ENCODE measurements at places on chromosomes 6 and 20.

DNA sequence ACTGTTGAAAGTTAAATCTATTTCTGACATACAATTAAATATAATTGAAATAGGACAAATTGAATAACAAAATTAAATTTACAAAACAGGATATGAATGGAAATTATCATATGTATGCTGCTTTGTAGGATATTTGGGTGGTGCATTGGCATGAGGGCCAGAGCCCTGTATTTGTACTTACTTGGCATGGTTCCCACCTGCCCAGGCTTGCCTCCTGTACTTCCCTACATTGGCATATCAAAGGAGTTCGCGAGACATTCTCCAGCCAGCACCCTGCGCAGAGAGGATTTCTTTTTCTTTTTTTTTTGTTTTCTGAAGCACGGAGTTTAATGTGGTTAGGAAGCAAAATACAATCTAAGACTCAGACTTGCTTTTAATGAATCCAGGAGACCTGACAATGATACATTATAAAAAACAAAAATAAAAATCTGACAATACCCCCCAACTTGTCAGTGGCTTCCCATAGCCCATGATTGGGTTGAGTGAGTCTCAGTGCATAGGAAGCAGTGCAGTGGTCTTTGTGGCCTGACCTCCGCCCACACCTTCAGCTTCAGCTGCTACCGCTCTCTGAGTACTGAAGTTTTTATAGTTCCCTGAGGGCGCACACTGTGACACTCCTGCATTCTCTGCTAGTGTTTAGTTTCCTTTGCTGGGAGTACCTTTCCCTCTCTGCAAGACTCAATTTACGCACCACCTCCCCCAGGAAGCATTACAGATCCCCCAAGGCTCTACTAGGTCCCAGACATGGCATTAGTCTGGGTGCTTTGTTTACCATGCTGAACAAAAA lies 440.8 kb downstream of the UTRN start:
- DNase-seq = no peak

- no peak for DNase-seq
Observed at GRCh38 chr6:109977791-109978173, 329 bp upstream of the GPR6 start.

DNA sequence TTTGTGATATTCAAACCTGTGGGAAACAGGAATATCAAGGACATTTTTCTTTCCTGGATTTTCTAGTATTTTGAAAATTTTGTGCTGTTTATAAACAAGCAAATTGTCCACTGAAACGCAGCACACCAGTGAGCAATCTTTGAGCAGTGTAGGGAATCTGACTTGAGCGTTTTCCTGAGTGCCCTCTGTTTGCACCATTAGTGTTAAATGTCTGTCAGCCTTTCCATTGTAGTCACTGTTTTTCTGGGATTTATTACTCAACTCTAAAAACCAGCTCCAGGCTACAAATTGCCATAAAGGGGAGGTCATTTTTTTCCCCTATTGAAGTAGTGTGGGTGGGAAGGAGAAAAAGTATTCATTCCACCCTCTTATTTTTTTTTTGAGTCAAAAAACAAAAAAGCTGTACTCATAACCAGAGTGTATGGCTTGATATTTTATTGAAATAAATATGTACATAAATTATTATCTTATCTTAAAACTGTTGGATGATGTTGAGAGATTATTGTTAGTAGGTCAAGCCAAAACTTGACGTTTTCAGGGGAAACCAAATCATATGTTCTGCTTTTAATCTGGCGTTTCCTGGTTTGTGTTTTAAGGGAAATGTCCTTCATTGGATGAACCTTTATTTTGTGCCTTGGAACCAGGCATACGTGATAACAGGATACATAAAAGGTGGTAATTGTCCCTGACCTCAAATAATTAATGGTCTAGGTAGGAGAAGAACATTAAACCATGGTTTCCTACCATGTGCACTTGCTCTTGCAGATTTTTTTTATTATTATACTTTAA lies 51.8 kb downstream of the TSHZ2 start:
- DNase-seq = no peak

- no peak for DNase-seq
Observed at GRCh38 chr6:24093381-24093780, 32.6 kb upstream of the NRSN1 start.

DNA sequence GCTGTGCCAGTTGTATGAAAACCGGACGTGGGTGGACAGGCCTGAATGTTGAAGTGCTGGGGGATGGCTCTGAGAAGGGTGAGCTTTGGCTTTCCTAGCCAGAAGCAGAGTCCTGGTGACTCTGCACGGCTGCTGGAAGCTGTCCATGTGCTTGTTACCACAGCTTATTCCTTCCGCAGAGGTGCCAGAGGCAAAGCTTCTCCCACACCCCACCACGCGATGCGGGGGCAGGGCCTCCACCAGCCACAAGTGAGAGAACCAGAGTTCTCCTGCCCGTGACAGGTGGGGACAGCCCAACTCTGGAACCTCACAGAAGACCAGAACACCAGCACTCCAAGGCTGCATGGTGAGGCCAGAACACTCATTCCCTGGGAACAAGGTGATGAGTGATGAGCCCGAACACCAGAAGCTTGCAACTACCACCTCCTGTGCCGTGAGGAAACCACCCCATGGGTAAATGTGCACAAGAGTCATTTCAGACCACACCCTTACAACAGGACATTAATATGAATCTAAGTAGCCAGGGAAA lies 36.7 kb downstream of the JAG1 start:
- DNase-seq = no peak

- no peak for DNase-seq
Observed at GRCh38 chr6:4282926-4283325, 147.6 kb upstream of the ECI2 start.

DNA sequence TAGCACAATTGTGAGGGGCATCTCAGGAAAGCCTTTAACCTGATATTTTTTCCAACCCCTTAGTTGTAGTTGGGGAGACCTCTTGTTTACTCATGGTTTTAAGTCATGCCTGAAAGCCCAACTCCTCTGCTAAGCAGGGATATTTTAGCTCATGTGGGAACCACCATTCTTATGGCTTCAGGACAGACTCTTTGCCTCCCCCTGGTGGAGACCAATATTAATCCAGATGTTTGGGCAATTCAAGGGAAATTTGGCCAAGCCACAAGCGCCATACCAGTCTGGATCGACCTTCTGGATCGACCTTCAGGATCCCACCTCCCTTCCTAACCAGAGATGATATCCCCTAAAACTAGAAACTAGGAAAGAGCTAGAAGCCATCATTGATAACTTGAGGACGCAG lies 211.2 kb downstream of the C6orf118 start:
- DNase-seq = no peak
